ENCODE measurements at places on chromosomes 2 and 18.

GRCh38 chr2:219116776-219117646 lies 43.6 kb downstream of the NHEJ1 start:
- DNase-seq = no peak

GRCh38 chr2:240832205-240832727 lies 12.2 kb upstream of the KIF1A start:
- peak; percentile 99 for DNase-seq

DNA sequence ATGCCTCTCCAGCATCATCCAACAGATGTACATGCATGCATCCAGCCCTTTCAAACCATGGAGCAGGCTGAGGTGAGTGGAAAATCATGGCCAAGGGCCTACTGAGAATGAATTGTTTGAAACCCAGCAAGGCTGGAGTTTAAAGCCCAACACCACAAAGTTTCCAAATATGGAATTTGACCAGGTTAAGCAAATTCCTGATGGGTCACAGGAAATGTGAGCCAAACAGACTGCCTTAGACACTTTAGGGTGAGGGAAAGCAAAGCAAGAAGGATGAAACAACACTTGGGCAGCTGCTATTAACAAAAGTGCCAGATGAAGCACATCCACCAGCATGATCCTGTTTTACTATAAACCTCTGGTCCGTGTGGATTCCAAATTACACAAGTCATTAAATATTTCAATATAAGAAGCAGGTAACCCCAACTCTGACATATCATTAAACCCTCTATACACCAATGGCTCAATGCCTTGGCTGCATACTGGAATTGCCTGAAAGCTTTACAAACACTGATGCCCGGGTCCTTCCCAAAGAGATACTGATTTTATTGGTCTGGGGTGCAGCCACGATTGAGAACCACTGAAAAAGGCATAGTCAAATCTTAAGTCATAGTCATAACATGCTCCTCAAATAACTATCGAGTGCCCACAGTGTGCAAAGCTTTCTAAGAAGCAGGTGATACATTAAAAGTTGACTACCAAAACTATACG lies 9.1 kb downstream of the KLF7 start:
- no peak for DNase-seq

DNA sequence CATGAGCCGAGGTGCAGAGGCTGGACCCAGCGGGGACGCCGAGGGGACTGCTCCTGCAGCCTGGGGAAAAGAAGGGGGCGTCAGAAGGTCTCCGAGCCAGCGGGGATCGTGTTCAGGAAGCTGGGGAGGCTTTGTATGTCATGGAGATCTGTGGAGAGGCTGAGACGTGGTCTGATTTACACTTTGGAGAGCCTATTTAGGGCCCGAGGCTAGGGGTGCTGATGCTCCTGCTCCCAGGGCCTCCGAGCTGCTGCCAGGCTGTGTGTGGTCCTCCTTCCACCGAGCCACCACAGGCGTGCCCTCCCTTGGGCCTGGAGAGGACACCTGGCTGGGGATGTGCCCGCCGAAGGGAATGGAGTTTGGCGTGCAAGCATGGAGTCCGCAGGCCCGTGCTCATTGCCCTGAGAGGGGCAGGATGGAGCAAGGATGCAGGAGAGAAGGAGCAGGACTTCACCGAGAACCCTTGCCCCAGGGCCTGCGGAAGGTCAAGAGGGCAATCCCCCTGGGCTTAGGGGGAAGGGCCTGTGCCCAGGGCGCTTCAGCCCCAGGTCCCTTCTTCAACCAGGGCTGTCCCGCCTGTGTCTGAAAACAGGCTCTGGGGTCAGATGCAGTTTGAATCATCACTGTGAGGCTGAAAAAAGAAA lies 252.5 kb downstream of the VAPA start:
- DNase-seq = no peak

DNA sequence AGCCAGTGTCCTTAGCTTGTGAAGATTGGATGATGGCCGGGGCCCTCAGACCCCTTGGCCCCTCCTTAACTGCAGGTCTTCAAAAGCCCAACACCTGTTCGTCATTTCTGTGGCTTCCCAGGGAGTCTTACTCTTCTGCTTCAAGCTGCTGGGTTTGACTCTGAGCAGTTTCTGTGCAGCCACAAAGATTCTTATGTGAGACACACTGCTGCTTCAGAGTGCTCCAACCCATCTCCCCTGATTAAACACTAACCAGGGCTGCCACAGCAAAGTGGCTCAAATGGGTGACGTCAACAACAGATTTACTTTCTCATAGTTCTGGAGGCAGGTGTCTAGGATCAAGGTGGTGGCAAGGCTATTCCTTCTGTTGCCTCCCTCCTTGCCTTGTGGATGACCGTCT lies 40.8 kb downstream of the TSN start:
- DNase-seq = no peak

- peak; percentile 9 for DNase-seq
These were observed 1.4 kb upstream of the TTL start for GRCh38 chr2:112480530-112481049.

- DNase-seq = no peak
These were observed 185.5 kb downstream of the CCDC85A start for GRCh38 chr2:56369316-56369715.

GRCh38 chr2:220586980-220587530 lies 959.6 kb downstream of the SLC4A3 start:
- no peak for DNase-seq

GRCh38 chr2:55419233-55419678 lies 400 bp downstream of the CCDC88A start:
- peak; percentile 4 for DNase-seq

GRCh38 chr2:86440631-86441391 lies at the start of gene KDM3A:
KDM3A (plus strand) TSS chr2:86441371; CDS start chr2:86442048, 677 bp downstream.
- DNase-seq = peak; percentile 99

DNA sequence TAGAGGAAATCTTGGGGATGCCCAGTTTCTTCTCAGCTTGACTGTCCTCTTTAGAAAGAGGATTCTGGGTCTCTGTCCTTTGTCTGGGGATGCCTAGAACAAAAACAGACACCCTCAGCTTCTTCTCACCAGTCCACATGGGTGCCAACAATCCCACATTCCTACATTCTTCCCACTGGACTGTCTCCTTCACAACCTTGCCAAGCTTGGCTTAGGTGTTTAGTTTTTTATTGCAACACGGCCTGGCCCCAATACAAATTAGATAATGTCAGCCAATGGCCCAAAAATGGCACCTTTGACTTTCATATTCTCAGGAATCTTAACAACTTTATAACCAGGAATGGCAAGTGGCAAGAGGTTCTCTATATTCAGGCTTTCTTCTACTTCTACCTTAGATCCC lies 273.0 kb downstream of the RNF152 start:
- DNase-seq = no peak

DNA sequence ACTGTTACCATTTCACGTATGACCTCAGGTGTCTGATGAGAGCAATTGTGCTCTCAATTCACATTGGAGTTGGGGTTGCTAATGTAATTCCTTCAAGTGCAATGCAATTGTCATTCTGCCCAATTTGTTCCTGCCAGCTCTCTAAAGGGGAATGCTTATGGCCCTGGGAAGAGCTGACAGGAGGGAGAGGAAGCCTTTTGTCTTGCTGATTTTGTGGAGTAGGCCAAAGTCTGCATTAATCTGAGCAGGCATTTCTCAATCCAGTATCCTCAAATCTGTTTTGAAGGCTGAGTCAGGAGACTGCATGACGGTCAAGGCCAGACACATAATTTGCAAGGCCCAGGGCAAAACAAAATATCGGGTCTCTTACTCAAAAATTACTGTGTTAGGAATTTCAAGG lies 326.4 kb upstream of the SPHKAP start:
- DNase-seq = no peak

DNA sequence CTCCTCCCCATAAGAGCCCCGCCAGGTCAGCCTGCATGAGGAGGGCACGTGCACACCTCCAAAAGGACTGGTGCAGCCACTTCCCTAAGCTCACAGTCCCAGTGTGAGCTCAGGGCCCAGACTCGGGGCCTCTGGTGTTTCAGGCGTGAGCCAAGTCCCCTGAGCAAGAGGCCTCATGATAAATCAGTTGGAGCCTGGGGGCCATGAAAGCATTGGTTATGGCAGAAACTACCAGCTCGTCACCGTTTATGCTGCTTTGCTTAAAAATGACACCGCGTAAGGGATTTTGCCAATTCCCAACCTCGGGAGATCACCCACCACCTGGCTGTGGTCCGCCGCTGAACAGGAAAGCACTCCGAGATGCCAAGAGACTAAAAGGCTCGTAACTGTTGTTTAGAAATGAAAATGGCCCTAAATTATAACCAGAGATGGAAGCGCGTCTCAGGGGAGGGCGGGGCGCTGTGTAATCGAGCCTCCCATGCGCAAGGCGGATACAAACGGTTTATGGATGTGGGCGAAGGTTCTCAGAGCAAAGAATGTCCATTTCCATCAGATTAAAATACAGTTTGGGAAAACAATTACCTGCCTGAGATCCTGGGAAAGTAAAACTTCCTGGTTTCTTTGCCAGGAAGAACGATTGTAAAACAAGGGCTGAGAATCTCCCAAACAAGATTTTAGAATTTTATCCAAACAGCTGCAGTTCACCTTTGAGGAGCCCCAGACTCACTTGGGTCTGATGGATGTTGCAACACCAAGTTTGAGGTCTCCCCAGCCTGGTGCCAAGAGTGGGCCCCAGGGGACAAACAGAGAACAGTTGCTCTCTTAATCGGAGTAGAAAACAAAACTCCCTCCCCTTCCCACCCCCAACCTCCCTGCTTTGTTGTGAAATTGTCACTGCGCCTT lies 141.4 kb downstream of the BCL2 start:
- no peak for DNase-seq

DNA sequence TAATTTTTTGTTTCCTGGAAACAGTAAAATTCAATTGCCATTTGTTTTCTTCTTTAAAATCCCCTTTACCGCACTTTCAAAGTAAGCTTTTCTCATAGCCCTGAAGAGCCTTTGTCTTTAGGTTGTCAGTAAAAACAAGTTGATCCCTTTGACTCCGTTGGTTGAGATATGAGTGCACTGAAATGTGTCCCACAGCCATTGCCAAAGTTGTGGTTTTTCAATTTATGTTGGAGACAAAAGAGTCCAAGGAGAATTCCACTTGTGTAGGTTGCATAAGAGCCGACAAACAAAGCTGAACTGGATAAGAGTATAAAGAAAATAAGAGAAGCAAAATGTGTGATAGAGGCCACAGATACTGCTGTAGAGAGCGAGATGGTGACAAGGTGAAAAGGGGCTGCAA lies 26.1 kb upstream of the HNMT start:
- no peak for DNase-seq

GRCh38 chr2:237205043-237205541 lies 119.4 kb downstream of the COPS8 start:
- no peak for DNase-seq

GRCh38 chr2:196516564-196516963 lies 123.0 kb upstream of the CCDC150 start:
- DNase-seq = no peak

DNA sequence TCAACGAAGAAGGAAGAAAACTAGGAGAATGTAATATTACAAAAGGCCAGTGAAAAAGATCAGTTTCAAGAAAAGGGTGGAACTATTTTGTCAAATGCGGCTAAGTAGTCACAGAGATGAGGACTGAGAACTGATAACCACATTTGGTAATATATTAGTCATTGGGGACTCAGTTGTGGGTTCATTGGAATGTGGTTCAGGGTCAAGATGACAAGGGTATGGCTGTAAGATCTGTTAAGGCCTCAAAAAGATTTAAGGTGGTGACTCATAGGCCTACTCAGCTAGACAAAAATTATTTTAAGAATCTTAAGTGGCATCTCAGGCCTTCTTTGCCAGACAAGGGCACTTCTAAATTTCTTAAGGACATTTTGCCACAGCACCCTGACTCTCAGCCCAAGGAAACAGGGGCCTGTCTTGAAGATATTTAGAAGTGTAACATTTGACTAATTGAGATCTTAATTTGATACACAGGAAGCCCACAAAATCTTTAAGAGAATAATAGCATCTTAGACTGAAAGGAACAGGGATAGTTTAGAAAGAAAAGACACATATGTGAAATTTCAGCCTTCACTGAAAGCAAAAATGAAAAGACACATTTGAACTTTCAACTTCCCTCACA lies 81.3 kb downstream of the STRADB start:
- no peak for DNase-seq

DNA sequence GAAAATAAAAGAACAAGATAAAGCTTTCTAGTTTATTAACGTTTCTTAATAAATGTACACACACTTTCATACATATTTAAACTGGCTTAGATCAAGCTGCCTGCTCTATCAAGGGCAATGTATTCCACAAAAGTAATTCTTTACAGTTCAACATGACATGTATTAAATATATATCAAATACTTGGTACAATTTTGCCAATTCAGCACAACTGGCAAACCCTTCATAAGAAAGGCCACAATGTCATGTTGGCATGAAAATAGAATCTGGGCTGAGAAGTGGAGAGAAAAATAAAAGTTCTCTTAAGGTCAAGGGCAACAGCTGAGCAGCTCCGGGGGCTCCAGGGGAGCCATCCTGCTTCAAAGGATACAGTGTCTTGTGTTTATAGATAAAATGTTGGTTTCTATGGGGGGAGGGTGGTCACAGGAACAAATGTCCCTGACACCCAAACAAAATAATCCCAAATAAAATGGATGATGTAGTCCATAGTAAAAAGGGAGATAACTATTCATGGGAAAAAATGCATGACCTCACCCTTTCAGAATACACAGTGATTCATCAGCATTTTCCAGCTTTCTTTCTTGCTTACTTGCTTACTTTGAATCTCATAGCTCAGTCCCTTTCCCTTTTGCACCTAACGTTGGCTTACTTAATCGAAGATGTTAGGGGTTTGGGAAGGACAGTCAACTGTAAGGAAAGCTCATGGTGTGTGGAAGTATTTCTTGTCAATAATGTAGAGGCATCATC lies 494.9 kb downstream of the NYAP2 start:
- DNase-seq = no peak

DNA sequence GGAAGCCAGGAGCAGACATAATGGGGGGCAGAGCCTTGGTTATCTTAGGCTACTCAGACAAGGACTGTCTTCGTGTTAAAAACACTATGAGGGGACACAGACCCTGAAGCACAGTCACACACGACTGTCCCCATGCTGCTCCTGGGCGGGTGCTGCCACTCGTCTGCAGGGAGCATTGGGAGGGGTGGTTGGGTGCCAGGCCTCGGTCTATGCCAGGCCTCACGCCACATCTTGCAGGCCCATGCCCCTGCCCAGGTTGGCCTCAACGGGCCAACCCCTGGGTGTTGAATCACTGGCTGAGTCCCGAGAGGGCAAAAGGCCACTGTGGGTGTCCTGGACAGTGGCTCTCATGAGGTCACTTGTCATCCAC lies 97.9 kb downstream of the USP40 start:
- DNase-seq = no peak

- no peak for DNase-seq
These were observed 34.0 kb downstream of the CCDC195 start for GRCh38 chr2:224682134-224682533.

DNA sequence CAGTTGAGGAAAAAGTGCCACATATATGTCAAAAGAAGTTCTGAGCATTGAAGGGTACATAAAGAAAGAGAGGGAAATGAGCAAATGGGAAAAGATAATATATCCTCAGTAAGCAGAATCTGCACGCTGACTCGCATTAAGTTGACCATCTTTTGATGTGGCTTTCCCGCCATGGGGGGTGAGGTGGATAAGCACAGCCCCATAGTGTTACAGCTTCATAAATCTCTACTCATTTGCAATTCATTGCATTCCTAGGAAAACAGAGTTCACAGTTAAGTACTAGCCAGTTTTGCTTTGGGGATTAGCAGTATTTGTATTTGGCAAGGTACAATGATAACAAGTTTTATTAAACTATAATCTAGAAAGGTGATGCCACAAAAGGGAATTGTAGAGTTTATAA lies 814.2 kb downstream of the LRP1B start:
- no peak for DNase-seq

Data from T follicular helper cell (primary cell).